ENCODE measurements at places on chromosomes 11 and 22.

DNA sequence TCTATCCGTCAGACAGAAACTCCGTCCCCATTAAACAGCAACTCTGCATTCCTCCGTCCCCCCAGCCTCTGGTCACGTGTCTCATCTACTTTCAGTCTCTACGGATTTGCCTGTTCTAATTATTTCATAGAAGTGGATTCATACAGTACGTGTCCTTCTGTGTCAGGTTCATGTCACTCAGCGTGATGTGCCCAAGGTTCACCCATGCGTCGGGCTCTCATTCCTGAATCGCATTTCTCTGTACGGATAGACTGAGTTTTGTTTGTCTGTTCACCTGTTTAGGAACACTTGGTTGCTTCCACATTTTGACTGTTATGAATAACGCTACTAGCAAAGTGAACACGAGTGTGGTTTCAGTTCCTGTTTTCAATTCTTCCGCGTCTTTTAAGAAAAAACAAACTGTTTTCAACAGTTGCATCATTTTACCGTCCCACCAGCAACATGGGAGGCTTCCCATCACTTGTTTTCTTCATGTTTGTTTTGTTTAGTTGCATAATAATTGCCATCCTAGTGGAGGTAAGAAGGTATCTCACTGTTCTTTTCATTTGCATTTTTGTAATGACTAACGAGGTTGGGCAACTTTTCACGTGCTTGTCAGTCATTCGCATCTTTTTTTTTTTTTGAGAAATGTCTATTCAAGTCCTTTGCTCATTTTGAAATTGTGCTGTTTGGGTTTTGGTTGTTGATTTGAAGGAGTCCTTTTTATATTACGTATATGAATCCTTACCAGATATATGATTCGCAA, 8.9 kb upstream of the NLRP6 start:
- peak; percentile 80 for DNase-seq

DNA sequence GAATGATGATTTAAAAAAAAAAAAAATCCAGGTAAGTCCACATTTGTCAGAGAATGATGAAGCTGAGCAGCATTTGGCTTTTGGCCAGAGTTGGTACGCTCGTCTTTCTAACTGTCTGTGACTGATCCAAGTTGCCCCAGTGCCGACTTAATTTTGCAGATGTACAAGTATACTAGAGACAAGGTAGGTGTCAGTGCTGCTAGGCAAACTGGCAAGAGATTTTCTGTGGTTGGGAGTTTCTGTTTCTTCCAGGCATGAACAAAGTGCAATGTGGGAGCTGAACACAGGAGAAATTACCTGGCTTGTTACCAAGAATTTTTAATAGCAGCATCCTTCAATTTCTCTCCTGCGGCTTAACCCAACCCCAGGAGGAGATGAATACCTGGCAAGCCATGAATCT, 307.7 kb downstream of the BUD13 start:
- DNase-seq: no peak

- DNase-seq: no peak
These were observed 47.2 kb upstream of the AKIP1 start for GRCh38 chr11:8863838-8864237.

GRCh38 chr11:94671553-94672366, 96.4 kb upstream of the AMOTL1 start:
- DNase-seq: no peak
